ENCODE measurements at places on chromosomes 4 and X.

DNA sequence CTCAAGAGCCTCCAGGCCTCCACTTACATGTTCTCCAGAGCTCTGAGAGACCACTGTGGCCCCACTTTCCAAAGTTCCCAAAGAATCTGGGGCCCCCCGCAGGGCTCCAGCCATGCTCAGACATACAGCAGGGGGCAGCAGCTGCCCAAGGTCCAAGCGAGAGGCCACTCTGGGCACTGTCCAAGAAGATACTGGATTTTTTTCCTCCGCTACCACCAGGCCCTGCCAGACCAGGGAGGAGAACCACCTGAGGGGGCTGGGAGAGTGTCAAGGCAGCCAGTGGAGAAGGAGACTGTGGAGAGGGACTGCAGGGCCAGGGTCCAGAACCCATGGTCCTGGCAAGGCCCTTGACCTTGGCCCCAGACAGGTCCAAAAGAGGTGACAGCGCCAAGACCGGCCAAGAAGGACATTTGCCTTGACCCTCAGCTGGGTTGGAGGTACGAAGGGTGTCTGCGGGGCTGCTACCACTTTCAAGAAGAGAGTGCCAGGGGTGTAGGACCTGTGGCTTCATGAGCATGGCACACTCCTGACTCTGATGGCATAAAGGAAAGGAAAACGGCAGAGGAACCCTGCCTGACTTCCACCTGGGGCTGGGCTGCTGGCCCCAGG is 5.3 kb downstream of the EMD start:
- DNase-seq = no peak

DNA sequence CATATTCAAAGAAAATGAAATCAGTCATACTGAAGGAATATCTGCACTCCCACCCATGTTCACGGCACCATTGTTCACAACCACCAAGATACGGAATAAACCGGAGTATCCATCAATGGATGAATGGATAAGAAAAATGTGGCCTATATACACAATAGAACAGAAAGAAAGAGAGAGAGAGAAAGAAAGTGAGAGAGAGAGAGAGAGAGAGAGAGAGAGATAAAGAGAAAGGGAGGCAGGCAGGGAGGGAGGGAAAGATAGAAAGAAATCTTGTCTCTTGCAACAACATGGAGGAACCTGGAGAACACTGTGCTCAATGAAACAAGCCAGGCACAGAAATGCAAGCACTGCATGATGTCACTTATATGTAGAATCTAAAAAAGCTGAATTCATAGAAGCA is 52.4 kb downstream of the ANKRD17 start:
- DNase-seq = no peak

DNA sequence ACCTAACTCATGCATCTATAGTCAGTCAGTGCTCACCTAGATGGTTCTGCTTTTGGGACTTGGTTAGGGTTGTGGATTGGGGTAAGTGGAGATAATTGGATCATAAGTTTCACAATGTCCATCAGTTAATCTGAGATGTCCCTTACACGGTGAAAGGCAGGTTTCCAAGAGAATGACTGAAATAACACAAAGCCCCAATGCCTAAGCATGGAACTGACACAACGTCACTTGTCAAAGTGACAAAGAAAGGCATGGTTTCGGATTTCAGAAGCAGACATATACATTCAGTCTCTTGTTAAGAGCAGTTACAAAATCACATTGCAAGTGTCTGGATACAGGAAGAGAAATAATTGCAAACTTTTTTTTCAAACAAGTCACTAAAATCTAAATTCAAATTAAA is 1456.9 kb downstream of the TECRL start:
- DNase-seq = no peak

GRCh38 chr4:153207567-153207966 is 3.3 kb downstream of the TRIM2 start:
- no peak for DNase-seq

- DNase-seq = no peak
These were observed 24.9 kb upstream of the ZDHHC15 start for GRCh38 chrX:75547783-75548182.

GRCh38 chr4:6250235-6250983 is 19.2 kb upstream of the WFS1 start:
- DNase-seq = peak; percentile 71

DNA sequence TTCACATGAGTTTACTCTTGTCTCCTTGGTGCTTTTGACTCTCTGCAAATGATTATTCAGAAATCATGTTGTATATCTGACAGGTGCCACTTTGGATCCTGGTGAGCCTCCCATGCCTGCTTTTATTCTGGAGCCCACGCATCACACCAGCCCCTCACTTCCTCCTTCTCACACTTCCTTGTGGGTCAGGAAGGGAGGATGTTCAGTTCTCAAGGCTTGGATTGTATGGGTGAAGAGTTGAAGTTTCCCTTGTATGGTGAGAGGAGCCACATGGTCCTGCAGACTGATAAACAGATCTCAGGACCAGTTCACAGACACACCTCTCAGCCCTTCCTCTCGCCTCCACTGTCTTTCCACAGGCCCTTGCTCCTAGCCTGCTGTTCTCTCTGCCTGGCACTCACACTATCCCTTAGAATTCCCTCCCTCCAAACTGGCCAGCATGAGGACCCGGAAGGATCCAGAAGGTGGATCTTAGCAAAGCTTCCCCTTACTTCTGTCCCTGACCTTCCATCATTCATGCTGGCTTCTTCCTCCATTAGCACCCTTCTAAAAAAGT is 92.1 kb downstream of the STK32B start:
- no peak for DNase-seq

DNA sequence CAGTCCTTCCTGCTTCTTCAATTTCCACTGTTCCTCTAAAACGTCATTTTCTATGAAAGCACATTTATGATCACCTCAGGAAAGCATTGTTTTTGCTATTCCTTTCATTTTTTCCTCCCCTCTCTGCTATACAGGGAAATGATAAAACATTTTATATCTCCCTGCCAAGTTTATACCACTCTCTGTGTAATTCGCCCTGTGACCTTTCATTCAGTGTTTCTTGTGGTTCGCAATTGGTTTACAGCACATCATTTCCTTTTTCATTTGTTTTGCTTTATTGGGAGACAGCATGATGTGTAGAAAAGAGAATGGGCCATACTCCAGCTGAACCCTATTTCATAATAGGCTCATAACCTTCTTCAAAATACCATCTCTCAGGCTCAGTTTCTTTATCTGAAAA is 99.9 kb upstream of the RAPGEF2 start:
- peak; percentile 58 for DNase-seq

All from NCI-H69 (cell line).